NCI-H510A (cell line): ENCODE measurements at places on chromosomes 13 and 19.

GRCh38 chr13:105272660-105273631 is 1262.5 kb downstream of the EFNB2 start:
- no peak for DNase-seq

DNA sequence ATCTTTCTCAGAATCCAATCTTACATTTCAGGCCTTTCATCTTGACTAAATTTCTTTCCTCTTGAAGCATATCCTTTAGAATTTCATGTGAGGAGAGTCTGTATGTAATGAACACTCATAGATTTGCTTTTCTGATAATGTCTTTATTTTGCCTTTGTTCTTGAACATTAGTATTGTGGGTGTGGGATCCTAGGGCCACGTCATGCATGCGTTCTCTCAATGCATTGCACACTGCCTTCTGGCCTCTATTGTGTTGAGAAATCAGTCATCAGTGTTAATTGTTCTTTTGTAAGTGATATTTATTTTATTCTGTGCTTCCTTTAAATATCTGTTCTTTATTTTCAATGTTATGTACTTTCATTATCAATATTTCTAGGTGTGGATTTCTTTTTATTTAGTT is 364.9 kb downstream of the OXGR1 start:
- no peak for DNase-seq

GRCh38 chr19:10780368-10780767 is 55.6 kb downstream of the TMED1 start:
- DNase-seq, result no peak

GRCh38 chr19:48826606-48827020 is 9.7 kb downstream of the HSD17B14 start:
- no peak for DNase-seq

- no peak for DNase-seq
Measured at GRCh38 chr13:73082471-73082870, 23.7 kb downstream of the KLF5 start.

DNA sequence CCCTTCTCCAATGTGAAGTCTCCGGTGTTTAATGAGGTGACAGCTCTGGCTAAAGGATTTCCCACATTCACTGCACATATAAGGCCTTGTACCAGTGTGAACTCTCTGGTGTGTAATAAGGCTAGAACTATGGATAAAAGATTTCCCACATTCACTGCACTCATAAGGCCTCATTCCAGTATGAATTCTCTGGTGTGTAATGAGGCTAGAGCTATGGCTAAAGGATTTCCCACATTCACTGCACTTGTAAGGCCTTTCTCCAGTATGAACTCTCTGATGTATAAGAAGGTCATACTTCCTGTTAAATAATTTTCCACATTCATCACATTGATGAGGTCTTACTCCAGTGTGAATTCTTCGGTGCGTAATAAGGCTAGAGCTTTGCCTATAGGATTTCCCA is 5.9 kb downstream of the ZNF256 start:
- DNase-seq, result no peak

DNA sequence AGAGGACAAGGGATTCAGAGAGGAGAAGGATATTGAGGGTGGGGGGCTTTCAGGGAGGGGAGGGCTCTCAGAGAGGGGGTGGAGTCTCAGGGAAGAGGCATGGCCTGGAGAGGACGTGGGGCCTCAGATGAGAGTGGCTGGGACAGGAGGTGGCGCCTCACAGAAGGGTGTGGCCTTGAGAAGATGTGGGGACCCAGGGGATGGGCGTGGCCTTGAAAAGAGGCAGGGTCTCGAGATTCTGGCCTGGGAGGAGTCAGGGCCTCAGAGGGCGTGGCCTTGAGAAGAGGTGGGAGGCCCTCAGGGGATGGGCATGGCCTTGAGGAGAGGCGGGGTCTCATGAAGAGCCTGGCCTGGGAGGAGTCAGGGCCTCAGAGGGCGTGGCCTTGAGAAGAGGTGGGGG is 23.7 kb upstream of the TNFSF14 start:
- no peak for DNase-seq

GRCh38 chr19:48501494-48502349 is 9.9 kb downstream of the LMTK3 start:
- DNase-seq, result peak; percentile 46

- DNase-seq, result no peak
Measured at GRCh38 chr13:99031832-99032231, 54.0 kb upstream of the DOCK9 start.

GRCh38 chr19:16018801-16019551 is 57.3 kb upstream of the TPM4 start:
- DNase-seq, result no peak

DNA sequence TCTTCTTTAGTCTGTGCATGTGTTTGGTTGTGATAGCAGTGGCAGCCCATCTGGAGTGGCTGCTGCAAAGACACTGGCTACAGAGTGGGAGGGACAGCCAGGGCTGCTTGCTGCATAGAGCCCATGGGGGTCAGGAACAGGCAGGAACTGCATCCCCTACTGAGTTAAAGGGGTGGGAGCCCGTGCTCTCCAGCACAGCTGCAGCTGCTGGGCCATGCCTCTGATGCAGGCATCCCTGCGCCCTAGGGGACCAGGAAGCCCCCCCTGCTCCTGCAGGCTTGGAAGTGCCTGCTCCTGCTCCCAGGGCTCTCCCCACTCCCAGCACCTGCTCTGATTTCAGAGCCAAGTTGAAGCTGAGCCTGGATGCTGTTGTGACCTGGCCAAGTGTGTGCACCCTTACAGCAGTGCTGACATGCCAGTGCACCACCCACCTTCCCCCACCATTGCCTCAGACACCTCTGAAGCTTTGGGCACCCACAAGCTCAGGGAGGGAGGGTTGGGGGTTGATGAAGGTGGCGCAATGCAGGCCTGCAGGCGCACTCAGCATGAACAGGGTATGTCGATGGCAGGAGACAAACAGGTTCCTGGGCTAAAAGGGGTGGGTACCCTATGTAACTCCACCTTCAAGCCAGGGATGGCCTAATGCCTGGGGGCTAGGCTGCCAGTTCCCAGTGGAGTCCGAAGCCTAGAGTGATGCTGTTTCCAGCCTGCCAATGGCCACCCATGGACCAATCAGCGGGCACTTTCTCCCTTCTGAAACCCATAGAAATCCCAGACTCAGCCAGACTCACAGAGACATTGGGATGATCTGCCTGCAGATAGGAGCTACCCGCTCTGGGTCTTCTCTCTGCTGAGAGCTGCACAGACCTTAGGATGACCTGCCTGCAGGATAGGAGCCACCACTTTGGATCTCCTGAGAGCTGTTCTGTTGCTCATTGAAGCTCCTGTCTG is 919.9 kb upstream of the MIR17HG start:
- no peak for DNase-seq

DNA sequence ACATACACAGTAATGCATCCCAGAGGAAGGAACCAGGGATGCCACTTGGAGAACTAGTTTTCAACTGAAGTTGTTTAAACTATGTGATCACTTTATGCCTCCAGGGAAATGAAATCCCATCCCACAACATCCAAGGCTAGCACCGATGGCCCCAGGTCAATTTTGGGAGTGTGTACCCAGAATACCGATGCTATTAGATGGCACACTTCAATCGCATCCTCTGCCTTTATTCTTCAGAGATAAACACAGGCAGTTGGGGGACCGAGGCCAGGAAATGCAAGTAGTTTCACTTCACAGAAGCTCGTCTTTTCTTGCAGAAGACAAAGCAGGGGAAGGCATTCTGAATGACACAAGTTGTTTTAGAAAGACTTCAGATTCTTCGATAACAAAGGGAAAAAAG is 13.8 kb downstream of the STK24 start:
- DNase-seq, result no peak

DNA sequence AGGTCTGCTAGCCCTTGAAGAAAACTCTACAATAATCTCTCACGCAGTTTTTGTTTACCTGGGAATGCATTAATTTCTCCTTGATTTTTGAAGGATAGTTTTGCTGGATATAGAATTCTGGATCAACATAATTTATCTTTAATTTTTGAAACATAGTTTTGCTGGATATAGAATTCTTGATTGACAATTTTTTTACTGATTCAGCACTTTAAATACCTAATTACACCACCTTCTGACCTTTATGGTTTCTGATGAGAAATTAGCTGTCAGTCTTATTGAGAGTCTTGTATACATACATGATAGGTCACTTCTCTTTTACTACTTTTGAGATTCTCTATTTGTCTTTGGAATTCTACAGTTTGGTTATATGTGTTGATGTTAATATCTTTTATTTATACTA is 741.6 kb downstream of the FGF9 start:
- no peak for DNase-seq

DNA sequence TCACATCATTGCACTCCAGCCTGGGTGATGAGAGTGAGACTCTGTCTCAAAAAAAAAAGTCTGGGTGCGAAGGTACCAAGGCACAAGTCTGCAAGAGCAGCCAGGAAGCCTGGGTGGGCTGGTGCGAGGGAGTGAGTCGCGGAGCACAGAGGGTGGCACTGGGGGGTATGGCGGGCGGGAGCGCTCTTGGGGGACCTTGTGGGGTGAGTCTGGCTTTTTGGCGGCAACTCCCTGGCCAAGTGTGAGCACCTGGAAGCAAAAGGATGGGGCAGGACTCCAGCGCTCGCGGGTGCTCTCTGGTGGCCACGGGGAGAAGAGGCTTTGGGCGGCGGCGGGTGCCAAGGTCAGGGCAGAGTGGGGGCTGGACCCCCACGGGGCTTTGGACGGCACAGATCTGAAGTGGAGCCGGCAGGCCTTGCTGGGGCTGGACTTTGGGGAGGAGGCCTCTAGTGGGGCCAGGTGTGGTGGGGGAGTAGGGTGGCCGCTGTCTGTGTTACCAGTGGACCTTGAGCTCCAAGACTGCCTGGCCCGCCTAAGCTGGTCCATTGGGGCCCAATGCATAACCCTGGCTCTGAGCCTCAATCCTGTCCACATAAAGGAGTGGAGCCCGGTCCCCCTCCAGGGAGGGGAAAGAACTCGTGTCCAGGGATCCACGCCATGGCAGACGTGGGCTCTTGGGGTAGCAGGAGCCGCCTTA is 1.6 kb downstream of the P2RY11 start:
- no peak for DNase-seq

GRCh38 chr13:106916329-106916976 is 348.5 kb upstream of the ARGLU1 start:
- DNase-seq, result no peak

DNA sequence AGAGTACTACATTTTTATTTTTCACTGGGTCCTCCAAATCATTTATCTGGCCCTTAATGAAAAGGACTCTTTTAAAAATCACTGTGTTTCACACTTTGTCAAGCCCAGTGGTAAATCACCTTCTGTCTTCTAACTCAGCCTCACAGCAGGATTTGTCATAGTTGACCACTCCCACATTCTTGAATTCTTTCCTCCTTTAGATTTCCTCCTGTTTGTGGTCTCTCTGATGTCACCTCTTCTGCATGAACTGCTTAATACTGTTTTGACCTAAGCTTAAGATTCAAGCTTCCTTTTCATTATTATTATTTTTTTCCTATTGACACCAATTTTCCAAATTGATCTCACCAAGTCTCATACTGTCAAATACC is 899.8 kb upstream of the MIR17HG start:
- no peak for DNase-seq

DNA sequence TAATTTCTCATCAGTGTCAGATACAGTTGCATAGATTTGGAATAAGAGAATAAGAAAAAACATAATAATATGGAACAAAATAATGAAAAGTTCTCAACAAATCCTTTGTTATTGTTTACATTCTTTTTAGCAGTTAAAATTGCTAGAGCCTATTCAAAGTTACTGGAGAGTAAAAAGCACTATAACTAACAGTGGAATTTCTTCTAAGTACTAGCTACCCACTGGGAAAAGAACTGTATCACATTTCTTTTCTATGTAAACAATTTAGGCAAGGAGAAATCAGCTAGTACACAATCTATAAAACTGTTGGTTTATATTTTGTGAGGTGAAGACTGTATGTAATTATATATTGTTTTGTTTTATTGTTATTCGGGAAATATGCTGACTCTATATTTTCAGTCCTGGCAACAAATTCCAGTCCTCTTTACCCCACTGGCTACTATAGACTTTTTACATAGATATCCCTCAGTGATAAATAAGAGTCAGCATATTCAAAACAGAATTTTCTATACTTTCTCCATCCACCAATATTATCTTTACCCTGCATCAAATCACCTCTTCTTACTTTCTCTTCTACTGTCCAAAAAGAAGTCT is 222.0 kb downstream of the PCDH9 start:
- no peak for DNase-seq

GRCh38 chr13:80116107-80116506 is 224.8 kb downstream of the SPRY2 start:
- DNase-seq, result no peak
